ENCODE measurements at places on chromosomes 11 and 22.

DNA sequence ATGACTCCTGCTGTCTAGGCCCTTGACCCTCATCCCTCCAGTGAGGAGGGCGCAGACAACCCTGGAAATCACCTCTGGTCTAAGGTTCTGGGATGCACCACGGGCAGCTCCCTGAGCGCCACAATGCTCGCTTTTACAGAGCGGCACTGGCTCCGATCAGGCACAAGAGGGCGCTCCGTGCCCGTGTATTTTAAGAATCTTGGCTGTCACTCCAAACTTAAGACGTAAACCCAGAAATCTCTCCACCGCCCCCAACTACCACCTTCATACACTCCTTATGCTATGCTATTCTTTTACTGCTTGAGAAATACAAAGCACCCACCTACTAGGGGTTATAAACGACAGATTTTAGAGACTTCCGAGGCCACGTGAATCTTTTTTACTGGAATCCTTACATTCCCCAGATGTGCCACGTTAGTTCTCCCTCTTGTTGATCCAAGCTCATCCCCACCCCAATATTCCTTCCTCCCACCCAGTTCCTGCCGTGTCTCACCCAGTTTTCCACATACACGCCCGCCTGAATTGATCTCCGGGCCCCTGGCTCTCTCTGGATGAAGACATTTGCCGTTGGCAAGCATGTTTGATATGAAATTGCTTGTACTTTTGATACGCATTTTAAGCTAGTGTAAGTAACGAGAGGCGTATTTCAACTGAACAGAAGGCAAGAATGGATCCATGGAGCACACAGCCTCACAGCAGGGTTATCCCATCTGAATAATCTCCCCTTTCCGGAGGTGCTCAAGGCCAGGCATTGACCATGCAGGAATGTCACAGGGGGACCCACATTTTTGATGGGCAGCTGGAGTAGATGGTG lies 453.5 kb downstream of the OPCML start:
- peak; percentile 71 for DNase-seq

DNA sequence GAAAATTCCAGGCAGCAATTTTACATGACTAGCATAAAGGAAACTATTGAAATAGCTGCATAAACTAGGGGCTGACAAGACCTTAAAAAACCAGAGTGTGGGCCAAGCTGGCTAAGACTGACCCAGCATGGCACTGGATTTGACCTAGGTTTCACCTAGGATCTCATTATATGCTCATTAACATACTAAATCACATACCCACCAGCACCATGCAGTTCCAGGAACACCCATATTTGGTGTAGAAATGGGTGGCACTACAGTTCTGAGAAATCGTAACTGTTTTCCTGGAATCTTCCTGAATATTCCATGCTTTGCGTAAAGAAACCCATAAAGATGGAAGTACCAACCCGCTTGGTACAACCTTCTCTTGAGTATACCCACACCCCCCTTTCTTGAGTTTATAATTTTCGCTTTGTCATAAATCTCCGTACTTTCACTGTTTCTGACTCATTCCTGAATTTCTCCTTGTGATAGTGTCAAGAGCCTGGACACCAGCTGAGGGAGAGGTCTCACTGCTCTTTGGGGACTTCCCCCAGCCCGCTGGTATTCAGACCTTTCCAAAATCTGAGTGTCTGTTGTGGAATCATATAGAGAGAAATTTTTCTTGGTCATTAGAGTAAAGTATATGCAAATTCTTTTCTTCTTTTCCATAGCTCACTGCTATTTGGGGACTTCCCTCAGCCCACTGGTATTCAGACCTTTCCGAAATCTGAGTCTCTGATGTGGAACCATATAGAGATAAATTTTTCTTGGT lies 55.1 kb downstream of the MTMR3 start:
- no peak for DNase-seq

GRCh38 chr11:92771701-92772100 lies 197.8 kb upstream of the MTNR1B start:
- no peak for DNase-seq

DNA sequence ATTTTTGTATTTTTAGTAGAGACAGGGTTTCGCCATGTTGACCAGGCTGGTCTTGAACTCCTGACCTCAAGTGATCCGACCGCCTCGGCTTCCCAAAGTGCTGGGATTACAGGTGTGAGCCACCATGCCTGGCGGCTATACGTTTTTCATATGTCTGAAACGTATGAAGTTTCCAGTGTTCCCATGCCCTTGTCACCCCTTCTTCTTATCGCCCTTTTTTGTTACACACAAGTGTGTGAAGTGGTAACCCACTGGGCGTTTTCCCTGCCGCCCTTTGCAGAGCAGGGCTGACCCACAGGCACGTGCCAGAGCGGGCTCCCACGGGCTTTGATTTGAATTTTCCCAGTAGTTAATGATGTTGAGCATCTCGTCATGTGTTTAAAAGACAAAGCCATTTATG lies 17.0 kb downstream of the PIM3 start:
- no peak for DNase-seq

- no peak for DNase-seq
Observed at GRCh38 chr11:103545551-103545950, 436.3 kb downstream of the DYNC2H1 start.

- DNase-seq = no peak
Observed at GRCh38 chr11:116035977-116036376, 531.8 kb upstream of the CADM1 start.

- peak; percentile 33 for DNase-seq
Observed at GRCh38 chr11:90178751-90179150, 44.1 kb downstream of the CHORDC1 start.

Data from HT-29 (cell line).